ENCODE measurements at places on chromosomes 5 and 9.

GRCh38 chr9:104091708-104092107 lies 2.4 kb upstream of the SMC2 start:
- DNase-seq = no peak

DNA sequence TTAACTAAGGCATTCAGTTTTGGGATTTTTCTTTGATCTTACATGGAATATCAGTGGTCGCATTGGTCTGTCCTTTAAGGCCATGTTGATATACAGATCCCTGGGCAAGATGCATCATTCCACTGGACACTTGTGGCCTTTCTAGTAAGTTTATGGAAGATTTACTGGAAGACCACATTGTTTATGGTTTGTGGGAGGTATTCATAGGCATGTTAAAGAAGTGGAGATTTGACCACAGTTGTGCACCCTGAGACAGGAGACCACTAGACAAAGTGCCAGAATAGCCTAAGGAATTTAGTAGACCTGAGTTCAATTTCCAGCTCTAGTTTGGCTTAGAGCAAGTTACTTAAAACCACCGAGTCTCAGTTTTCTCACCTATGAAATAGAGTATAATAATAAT lies 383.1 kb upstream of the PAPPA start:
- DNase-seq = no peak

DNA sequence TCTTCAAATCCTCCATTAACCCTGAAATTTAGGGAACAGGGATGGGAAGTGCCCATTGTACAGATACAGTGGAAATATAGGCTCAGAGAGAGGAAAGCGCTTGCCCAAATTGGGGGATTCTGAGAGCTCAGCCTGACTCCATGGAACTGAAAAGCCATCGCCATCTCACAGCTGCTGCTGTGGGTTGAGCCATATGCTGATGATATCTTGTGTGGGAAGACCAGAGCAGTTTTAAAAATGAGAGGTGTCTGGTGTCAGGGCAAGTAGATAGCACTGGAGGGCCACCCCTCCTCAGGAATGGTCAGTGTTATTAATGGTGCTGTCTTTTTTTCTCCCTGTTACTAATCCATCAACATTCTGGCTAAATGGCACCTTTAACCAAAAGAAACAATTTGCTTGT lies 50.9 kb upstream of the C5orf58 start:
- DNase-seq = no peak

DNA sequence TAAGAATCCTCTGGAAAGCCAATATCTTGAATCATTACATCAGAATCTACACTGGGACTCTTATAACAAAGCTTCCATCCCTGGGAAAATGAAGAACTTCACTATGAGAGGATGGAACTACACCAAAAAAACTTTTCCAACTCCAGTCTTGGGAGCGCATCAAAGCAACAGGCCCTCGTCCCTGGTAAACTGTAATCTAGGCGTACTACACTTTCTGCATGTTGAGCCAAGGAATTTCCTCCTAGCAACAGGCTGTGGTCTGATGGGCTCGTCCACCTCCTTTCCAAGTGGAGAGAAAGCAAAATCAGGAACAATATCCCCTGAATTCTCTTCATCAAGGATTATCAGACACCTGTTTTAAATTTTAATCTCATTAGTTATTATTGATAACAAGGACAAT lies 94.1 kb downstream of the NFIB start:
- no peak for DNase-seq

DNA sequence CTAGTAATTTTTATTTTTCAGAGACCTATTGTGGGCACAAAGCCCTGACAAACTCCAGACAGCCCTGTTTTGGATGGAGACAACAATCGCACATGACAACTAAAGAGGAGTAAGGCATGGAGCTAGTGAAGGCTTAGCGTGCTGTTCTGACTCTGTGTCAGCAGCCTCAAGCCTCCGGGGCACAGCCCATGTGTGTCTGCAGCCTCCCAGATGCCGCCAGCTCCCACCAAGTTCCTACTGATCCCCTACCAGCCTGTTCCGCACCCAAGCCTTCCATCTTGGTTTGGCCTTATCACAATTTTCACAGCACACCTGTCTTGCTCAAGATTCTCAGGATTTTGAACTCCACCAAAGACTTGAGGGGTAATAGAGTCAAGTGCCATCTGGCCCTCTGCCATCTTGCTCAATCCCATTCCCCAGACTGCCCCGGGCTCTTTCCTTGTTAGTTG lies 70.3 kb upstream of the SH3PXD2B start:
- no peak for DNase-seq

DNA sequence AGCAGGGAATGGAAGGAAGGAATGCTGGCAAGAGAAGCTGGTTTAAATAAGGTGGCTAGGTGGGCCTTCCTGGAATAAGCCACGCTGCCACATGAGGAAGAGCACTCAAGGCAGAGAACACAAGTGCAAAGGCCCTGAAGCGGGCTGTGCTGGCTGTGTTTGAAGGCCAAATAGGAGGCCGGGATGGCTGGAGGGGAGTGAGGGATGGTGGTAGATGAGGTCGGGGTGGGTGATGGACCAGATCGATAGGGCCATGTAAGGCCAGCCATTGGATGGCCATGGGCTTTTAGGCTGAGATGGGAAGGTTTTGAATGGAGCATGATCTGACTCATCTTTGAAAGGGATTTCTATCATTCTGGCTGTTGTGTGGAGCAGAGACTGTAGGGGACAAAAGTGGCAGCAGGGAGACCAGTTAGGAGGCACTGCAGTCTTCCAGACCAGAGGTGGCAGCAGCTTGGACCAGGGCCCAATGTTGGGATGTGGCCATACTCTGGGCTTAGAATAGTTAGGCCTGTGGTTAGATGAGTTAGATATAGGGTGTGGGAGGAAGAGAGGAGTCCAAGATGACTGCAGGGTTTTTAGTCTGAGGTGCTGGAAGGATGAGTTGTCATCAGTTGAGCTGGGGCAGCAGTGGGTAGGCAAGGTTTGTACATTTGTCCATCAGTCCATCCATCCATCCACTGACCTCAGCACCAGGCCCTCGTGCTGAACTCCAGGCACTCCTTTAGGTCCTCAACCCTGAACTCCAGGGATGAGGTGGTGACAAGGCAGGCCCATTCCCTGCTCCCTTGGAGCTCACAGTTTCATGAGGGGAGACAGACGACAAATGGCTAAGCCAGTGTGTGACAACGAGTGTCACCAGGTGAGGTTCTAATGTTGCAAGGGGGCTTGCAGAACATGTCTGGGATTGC lies 30.3 kb downstream of the NDST1 start:
- DNase-seq = no peak

- DNase-seq = no peak
Observed at GRCh38 chr9:107727086-107727780, 237.7 kb upstream of the KLF4 start.

All from stimulated activated CD4-positive, alpha-beta T cell treated with anti-CD3 and anti-CD28 coated beads, Interleukin-1b, Interleukin-23, amount 100 ng/mL, for 1 hour (primary cell).